GM23248 (cell line): ENCODE measurements at places on chromosomes 16 and 17. TPM values are rescaled to one million over a fixed set of nuclear protein-coding genes. Genes with fewer than 3 reads are reported as not detected.
A peak's percentile ranks its signal among the peaks of the same experiment; 100 is the strongest.

CDH1 gene
- polyA plus RNA-seq: 0.04 TPM in 2 replicates

DNA sequence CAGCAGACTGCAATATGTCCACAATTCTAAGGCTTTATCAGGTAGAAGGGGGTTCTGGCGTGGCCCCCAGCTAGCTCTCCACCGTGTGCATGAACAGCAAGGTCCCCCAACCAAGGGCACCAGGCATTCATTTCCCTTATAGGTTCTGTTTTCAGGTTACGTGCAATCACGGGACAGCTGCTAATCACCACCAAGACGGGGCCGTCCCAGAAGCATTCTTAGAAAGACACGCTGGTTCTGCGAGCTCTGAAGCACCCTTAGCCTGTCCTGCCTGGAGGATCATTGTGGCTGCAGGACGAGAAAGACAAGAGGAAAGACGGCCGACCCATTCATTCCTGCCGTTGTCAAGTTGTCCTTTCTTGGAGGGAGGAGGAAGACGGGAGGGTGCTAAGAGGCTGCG is 302.9 kb downstream of the SOX9 start:
- DNase-seq: no peak

TEX14 gene
- 0.15 TPM in 1 of 2 replicates, not detected in the other for polyA plus RNA-seq

SLC22A31 gene
- polyA plus RNA-seq: not detected in 2 replicates

- peak; percentile 20 for DNase-seq
Measured at GRCh38 chr16:27193300-27193990, 9.9 kb upstream of the KDM8 start.

DNA sequence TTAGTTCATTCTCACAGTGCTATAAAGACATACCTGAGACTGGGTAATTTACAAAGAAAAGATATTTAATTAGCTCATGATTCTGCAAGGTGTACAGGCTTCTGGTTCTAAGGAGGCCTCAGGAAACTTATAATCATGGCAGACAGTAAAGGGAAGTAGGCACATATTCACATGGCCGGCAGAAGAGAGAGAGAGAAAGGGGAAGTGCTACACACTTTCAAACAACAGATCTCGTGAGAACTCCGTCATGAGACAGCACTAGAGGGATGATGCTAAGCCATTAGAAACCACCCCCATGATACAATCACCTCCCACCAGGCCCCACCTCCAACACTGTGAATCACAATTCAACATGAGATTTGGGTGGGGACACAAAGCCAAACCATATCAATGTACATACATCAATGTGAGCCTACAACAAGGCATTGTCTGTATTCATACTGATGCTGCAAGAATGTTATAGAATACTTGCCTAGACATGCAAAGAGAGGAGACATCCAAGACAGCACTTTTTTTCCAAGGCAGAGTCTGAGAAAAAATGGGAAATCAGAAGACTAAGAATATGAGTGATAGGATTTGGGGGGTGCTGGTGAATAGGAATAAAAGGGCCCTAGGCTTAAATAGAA is 114.8 kb upstream of the XYLT1 start:
- DNase-seq: no peak

DNA sequence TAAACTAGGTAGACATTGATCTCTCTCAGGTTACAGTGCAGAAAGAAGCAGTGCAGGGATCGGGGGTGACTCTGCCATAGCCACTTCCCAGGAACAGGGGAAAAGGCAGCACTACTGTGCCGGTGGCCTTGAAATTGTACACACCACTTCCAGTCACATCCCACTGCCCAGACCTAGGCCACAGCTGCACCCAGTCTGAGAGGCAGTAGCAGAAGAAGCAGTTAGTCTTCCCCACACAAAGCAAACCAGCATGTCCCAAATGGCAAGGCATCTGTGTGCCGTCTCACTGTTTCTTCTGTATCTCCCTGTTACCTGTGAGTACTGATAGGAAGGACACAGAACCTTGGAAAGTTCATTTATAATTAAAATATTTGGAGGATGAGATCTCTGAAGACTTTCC is 47.0 kb downstream of the TMC6 start:
- DNase-seq: no peak

- peak; percentile 89 for DNase-seq
Measured at GRCh38 chr16:56743840-56744239, 13.9 kb downstream of the NUP93 start.

GJD3 gene
- 1.3 and 2.0 TPM in 2 replicates for polyA plus RNA-seq

SALL1 gene
- polyA plus RNA-seq: 1.7 and 1.8 TPM in 2 replicates

GRCh38 chr16:80623376-80623775 is 82.6 kb downstream of the DYNLRB2 start:
- no peak for DNase-seq

DNA sequence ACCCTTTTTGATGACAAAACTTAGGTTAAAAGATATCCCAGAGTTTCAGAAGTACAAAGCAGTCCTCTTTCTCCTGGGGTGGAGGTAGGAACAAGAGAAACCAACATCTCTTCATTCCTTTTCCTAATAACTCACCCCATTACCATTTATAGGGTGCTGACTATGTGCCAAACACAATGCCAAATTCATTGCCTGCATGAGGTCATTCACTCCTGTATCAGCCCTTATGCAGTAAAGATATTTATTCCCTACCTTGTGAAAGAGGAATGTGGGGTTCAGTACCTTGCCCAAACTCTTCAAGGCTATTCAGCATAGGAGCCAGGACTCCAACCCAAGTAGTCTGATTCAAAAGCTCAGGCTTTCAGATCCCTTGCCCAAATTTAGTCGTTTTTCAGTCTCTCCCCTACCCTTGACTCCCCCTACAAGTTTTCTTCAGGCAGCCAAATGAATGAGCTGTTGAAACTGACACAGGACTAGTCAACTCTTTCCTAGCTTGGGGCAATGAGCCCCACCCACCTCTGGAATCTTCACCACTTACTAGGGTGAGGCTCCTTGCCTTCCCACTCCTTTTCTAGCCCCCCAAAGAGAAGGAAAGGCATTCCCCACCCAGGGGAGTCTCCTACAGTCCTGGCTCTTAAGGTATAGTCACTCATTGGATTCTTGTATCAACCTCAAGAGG is 5.9 kb downstream of the KRT14 start:
- peak; percentile 33 for DNase-seq

DNA sequence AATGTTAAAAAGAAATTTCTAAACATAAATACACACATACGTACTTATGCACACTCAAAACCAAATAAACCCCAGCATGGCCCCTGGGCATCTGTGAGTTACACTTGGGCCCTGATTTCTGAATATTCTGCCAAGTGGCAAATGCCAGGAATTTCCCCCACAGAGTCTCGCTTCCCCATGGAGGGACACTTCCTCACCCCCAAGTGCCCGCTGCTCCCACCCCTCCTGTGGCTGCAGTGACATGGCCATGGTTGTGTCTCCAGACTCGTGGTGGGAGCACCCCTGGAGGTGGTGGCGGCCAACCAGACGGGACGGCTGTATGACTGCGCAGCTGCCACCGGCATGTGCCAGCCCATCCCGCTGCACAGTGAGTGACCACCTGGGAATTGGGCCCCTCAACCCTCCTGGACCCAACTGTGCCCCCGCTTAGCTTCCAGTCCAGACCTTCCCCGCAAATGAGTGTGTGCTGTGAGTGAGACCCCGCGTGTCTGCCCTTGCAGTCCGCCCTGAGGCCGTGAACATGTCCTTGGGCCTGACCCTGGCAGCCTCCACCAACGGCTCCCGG is 4.0 kb downstream of the ITGAD start:
- no peak for DNase-seq

DNA sequence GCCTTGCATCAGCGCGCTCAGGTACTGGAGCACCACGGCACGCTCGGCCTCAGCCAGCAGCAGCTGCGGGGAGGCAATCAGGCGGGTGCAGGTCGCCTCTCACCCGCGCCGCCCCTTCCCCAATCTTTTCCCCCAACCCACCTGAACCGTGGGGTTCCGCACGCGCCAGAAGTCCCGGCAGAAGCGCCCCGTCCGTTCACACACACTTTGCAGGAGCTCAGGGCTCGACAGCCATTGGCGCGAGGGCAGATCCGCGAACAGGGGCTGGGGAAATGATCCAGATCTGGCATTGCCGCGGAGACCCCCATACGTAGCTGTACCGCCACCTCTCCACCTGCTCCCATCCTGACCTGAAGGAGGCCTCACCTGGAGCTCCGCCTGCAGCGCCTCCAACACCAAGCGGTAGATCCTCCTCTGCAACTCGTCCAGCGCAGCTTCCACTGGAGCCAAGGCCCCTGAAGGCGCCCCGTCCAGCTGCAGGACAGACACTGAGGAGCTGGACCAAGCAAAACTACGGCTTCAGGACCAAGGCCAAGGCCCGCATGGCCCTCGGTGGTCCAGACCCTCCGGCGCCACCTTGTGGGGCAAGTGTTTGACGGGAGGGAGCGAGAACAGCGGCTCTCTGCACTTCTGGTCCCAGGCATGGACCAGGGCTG is 1.4 kb upstream of the MATCAP1 start:
- DNase-seq: peak; percentile 96

GRCh38 chr16:1580956-1581355 is 30.9 kb downstream of the IFT140 start:
- DNase-seq: no peak

DNA sequence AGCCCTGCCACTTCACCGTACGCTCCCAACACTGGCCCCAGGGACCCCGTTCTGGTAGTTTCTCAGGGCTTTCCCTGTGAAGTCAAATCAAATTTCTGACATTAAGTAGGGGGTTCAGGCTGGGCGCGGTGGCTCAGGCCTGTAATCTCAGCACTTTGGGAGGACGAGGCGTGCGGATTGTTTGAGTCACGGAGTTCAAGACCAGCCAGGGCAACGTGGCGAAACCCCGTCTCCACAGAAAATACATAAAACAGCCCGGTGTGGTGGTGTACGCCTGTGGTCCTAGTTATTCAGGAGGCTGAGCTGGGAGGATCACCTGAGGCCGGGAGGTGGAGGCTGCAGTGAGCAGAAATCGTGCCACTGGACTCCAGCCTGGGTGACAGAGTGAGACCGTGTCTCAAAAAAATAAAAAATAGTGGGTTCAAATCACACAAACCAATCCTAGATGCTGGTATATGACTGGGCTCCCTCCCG is 632 bp downstream of the CYBC1 start:
- DNase-seq: peak; percentile 35

DNA sequence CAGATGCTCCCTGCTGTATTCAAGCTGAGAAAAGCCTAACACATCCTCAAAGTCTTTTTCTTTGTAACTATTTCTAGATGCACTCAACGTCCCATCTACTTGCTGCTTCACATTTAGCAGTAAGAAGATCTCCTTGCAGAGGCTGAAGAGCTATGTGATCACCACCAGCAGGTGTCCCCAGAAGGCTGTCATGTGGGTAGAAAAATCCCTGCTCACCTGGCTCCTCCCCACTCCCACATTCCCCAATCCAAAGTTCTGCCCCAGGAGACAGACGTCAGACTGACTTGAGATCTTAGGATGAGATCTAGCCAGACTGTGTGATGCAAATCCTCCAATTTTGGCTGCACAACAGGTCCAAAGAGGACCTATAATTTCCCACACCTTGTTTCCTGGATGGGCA is 1.1 kb downstream of the CCL13 start:
- DNase-seq: no peak

TSNAXIP1 gene
- polyA plus RNA-seq: 0.79 and 1.2 TPM in 2 replicates

GRCh38 chr16:86229866-86230656 is 280.3 kb upstream of the FOXF1 start:
- no peak for DNase-seq

DNA sequence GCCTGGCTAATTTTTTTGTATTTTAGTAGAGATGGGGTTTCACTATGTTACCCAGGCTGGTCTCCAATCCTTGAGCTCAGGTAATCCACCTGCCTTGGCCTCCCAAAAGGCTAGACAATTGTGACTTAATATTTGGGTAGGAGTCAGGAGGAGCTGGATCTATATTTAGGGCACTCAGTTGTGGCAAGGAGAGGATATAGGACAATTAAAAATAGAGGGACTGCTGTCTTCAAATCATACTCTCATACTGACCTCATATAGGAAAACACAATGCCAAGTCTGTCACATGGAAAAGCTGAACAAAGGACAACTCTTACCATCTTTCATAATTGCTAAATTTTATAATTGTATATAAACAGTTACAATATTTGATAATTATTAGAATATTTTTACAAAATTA is 17.1 kb downstream of the IRX3 start:
- DNase-seq: no peak

DNA sequence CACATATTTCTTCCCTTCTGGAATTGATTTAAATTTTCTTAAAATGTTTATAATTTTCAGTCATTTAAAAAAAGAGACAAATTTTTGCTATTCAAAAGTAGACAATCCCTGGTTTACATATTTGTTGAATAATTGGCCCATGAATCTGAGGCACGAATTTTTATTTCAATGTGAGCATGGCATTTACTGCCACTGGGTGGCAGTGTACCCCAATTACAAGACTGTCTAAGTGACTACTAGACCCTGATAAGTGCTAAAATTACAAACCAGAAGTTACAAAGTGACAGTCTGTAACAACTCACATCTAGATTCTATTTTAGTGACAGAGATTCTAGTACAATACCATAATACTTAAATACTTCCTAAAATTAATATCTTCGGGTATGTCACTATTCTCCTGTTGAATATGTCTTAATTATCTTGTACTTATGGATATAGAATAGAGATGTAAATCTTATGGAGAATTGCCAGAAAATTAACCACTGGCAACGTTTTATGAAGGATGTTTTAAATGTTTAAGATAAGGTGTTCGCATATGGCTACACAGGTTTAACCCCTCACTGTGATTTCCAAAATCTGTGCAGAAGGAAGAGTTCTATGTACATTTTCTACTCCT is 235.8 kb downstream of the MAP2K4 start:
- DNase-seq: peak; percentile 64
